ENCODE measurements at places on chromosomes 3 and 15.

- DNase-seq, result no peak
These were observed 87.1 kb downstream of the RARB start for GRCh38 chr3:25515171-25515570.

DNA sequence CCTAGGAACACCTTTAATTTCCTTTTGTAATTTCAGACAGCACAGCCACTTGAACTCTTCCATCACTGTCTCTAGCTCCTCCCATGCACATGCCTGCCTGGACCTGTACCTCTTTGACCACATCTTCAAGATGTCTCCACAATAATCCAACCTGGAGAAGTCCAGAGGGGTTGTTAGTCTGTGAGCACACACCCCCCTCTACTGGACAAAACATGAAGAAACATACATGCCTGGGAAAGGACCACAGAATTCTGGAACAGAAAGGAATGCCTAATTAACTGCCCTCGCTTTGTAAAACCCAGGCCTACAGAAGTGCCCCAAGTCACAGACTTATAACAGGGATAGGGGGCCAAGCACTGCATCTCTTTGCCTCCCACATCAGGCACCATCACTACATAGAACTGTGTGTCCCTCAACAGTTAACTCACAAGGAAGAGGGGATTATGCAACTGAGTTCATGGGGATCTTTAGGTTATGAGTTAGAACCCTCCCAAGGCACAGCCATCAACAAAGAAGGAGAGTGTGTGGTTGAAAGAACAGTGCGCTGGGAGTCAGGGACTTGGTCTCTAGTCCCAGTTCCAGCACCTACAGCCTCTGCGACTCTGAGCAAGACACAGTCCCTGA, 61.7 kb downstream of the FMN1 start:
- DNase-seq, result no peak

DNA sequence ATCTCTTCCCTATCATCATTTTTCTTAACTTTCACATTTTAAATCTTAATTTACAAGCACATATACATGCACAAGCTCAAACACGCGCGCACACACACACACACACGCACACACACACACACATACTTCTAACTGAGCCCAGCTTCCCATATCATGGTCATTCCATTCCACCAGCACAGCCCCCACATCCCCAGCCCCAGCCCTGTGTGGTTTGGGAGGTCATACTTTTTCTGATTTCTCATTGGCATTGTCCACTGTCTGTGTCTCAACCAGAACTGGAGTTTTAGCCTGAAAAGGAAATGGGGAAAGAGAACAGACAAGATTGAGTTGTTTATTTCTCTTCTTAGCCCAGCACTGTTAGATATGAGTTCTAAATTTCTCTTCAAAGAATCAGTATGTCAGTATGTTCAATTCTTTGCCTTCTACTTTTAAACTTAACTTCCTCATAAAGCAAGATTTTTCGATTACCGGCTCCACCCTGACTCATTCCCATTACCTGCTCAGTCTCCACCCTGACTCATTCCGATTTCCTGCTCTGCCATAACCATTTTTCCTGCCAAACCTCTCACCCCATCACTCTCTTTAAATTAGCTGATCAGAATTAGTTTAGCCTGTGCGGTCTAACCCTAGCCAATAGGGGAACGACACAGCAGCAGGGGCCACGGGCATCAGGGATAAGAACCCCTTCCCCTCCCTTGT, 6.4 kb downstream of the IQCF1 start:
- DNase-seq, result no peak

DNA sequence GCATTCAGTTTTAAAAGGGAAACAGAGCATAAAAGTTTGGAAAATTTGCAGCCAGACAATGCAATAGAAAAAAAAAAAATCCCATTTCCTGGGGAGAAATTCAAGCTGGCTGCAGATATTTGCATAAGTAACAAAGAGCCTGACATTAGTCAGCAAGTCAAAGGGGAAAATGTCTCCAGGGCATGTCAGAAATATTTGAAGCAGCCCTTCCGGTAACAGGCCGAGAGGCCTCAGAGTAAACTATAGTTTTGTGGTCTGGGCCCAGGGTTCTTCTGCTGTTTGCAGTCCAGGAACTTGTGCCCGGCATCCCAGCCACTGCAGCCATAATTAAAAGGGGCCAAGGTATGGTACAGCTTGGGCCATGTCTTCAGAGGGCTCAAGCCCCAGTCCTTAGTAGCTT, 411.6 kb upstream of the BCHE start:
- DNase-seq, result no peak

DNA sequence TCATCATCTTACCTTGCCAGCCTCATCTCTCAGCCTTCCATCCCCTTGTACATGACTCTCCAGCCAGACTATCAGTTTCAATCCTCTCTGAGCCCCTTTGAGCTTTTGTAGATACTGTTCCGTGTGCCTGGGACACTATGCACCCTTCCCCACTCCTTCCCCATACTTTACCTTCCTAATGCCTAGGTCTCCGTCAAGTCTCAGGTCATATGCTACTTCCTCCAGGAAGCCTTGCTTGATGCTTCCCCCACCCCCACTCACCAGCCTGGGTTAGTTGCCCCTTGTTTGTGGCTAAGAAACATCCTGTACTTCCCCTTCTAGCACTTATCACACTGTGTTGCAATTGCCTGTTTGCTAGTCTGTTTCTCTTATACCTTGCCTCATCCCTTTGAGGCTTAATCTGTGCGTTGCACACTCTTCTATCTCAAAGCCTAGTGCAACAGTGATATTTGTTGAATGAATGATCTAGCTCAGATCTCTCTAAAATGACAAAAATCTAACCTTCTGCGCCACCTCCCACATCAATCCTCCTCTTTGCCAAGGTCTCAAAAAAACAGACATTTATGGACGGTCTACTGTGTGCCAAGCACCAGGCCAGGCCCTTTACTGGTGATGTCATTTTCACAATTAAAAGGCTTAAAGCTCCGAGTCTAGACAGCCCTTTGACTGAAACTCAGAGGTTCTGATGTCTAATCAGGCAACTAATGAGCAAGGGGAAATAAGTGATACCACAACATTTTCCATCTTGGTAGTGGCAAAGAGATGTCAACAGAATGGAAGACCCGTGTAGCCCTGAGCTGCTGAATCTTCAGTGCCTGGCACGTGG, 6.5 kb upstream of the USP3 start:
- no peak for DNase-seq

DNA sequence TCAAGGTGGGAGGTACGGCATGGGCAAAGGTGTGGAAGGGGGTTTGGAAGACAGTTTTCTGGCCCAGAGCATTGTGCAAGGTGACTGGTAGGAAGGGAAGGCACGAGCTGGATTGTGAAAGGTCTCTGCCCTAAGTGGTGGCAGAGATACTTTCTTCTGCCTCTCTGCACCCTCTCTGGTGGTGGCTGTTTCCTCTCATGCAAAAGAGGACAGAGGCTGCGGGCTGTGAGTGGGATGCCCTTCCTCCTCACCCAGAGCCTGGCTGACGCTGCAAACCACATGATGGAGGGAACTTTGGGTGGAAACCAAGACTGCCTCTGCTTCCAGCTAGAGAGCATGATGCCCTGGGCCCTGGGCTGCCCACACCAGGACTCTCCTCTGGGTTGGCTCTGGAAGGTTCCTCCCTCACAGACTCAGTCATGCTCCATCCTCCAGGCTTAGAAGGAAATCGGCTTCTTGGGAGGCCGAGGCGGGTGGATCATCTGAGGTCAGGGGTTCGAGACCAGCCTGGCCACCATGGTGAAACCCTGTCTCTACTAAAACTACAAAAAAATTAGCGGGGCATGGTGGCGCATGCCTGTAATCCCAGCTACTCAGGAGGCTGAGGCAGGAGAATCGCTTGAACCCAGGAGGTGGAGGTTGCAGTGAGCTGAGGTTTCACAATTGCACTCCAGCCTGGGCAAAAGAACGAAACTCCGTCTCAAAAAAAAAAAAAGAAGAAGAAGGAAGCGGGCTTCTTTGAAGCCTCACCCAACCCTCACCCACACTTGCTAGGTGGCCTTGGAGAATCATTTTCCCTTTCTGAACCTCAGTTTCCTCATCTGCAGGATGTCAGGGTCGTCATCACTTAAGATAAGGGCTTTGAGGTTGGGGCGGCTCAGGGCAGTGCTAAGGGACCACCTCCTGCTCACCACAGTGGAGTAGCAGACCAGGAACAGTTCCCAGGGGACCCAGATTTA, 8.3 kb downstream of the PSTPIP1 start:
- DNase-seq, result no peak

- peak; percentile 85 for DNase-seq
These were observed at the start of gene ITIH3 for GRCh38 chr3:52794612-52795099. Gene ITIH3 (plus strand): TSS chr3:52794796. CDS start chr3:52794804, 8 bp downstream.

DNA sequence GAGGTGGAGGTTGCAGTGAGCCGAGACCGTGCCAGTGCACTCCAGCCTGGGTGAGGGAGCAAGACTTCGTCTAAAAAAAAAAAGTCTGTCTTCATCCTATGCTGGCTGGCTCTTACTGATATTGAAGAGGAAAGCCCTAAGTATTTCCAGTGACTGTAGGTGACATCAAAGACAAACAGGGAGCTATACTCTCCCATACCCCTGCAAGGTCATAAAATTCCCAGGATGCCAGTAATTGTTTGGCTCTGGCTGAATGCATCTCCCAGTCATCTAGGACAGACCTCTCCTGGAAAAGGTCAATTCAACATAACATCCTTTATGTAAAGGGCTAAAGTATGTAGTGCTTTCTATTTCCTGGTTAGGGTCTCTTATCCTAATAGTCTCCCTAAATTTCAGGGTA, 8.0 kb downstream of the ZBBX start:
- no peak for DNase-seq

- DNase-seq, result no peak
These were observed 61.4 kb downstream of the WHAMM start for GRCh38 chr15:82870727-82871320.

DNA sequence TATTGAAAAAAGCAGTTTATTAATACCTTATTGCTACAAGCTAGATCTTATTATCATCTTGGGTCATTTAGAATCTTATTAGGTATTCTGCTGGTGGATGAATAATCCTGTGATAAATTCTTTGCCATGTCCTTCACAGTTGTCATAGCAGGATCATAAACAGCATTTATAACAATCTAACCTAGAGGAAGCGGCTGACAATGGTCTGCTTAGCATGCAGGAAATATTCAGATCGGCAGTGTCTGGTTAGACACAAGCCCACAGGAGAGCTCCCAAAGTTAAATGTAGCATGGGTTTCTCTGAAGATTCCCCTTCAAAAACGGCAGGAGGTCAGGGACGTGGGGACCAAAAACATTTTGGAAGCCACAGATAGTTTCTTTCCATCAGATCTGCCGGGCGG, 179.3 kb downstream of the FOXB1 start:
- no peak for DNase-seq

- no peak for DNase-seq
These were observed 30.5 kb upstream of the LIPC start for GRCh38 chr15:58401276-58401675.

GRCh38 chr3:128464702-128465101, 2.0 kb downstream of the DNAJB8 start:
- no peak for DNase-seq

DNA sequence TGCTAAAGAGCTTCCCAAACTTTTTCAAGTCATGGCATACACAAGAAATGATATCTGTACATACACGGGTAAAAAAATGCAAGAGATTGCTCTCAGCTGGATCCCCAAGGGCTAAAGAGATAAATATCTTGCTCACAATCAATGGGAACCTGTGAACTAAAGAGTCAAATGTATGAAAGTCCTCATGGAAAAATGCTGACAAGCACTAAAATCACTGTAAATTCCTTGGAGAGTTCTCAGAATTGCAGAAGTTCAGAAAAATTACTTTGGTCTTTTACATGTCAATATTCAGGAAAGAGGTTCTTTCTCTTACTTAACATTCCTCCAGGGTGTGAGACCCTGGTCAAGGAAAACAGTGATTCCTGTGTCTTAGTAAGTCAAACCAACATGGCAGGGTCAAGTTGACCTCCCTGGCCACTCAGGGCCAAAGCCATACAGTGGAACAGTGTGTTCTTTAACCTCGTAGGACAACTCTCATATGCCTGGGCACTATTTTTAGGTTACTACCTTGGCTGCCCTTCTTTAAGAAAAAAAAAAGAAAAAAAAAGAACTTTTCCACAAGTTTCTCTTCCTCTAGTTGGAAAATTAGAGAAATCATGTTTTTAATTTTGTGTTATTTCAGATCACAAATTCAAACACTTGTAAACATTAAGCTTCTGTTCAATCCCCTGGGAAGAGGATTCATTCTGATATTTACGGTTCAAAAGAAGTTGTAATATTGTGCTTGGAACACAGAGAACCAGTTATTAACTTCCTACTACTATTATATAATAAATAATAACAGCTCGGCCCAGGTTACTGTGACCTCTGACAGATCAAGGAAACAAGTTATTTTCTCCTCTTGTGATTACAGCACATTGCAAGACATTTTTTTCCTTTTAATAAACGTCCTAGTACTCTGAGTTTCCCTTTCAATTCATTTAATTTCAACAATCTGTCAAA, 12.5 kb downstream of the SSR3 start:
- no peak for DNase-seq

DNA sequence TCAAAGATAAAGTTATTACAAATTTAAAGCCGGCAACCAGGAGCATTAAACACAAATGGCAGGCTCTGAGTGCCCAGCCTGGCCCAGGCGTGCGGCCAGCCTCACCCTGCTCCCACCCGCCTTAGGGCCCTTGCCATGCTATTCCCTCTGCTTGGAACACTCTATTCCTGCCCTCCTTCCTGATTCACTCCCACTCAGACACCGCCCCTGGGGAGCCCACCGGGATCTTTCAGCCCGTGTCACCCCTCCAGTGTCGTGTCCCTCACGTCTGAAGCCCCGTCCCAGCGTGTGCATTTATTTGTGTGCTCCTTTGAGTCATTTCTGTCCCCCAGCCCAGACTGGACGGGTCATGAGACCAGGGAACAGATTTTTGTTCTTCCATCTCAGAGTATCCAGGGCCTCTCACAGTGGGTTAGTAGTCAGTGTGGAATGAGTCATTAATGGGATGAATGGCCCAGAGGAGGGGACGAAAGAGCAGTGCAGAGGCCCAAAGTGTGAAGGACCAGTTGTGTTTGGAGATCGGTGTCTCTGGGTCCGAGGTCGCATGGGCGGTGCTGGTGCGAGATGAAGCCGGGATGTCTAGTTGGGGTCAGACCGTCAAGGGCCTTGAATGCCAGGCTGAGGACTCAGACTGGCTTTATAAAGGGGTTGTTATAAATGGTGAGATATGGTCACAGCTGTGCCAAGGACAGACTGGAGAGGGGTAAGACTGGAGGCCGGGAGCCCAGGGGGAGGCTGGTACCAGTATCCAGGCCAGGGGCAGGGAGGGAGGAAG, 58.9 kb upstream of the SLC6A6 start:
- no peak for DNase-seq

- no peak for DNase-seq
These were observed 337.3 kb downstream of the LPP start for GRCh38 chr3:188491276-188491687.
